ENCODE measurements at places on chromosomes 1 and 21.

DNA sequence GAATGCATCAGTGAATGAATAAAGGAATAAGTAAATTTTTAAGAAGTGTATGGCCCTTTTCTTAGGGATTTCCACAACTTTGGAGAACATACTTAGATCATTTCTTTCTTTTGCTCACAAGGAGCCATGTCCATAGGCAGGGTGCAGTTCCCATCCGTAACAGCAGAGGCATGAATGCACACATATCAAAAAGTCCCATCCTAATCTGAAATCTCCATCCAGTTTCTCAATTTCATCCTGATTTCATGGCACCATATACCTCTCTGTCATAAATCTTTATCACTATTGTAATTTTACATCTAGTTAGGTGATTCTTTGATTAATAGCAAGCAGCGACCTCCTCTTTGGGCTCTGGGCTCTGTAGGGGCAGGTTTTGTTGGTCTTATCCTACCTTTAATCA is 359.2 kb downstream of the RRAGC start:
- peak; percentile 31 for DNase-seq

DNA sequence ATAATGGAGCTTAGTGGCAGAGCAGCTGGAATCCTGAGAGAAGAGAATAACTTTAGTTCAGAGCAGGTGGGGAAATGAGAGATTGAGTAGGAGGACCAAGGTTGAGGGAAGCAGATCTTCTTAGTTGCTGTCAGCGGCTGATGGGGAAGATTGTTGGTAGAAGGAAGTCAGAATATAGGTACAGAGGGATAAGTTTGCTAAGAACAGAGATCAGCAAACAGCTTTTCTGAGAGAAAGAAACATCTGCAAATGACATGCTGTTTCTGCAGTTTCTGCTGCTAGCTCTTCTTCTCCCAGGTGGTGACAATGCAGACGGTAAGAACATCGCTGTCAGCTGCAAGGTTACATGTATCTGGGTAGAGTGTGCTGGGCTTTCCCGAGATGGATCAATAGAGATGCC is at the start of gene CD1C:
TSS of gene CD1C (plus strand) at position 113 of the 400 bp plus-strand sequence. CDS start at position 255, 142 bp downstream.
- no peak for DNase-seq

DNA sequence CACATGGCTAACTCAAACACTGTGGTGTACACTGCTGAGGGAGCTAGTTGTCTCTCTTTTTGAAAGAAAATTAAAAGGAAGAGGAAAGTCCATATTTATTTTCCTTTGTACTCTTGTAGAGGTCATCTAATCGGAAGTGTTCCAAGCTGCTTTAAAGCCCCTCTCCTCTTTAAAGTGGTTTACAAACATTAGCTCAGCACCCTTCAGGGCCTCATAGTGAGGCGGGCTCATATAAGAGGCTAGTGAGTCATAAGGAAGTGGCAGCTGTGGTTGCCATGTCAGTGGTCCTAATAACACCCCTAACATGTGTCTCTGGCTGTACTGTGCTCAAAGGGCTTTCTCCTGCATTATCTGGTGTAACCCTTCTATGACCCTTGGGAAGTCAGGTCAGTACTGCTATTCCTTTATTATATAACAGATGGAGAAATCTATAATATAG is 104.4 kb upstream of the SERBP1 start:
- no peak for DNase-seq

- DNase-seq: no peak
These were observed 52.1 kb downstream of the SUSD4 start for GRCh38 chr1:223311826-223312225.

DNA sequence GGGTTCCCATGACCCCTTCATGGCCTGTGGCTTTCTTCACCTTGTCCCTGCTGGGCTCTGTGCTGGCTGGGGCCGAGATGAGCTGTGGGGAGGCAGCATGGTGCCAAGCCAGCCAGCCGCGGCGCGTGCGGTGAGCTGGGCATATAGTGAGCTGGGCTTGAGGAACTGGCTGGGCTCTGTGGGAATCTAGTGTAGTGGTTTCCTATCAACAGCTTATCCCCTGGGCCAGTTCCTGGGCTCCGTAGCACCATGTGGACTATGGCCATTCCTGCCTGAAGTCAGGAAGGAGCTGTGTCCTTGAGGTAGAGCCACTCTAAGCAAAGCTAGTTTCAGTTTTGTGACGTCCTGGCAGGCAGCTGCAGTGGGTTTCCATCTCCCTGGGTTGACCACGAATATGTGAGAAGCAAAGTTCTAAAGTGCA is 1.8 kb downstream of the NCMAP start:
- DNase-seq: no peak

- DNase-seq: no peak
These were observed 13.7 kb upstream of the RPL5 start for GRCh38 chr1:92817986-92818764.
